ENCODE measurements at places on chromosomes 5 and 9.

GRCh38 chr5:21688655-21689054 is 1164.5 kb downstream of the CDH12 start:
- DNase-seq, result no peak

DNA sequence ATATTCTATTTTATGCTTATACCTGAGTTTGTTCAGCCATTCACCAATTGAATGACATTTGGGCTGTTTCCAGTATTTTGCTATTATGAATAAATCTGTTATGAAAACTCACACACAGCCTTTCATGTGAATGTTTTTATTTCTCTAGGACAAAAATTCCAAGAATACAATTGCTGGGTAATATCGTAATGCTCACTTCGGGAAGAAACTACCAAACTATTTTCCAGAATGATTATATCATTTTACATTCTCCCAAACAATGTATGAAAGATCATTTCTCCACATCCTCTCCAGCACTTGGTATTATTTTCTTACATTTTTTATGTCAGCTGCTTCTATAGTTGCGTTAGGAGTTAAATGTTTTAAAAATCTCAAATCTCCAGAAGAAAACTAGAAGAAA is 58.3 kb upstream of the LHFPL2 start:
- DNase-seq, result no peak

- peak; percentile 15 for DNase-seq
These were observed 83.7 kb downstream of the ADAMTS2 start for GRCh38 chr5:179261301-179262125.

- DNase-seq, result no peak
These were observed 305.0 kb downstream of the MRPS30 start for GRCh38 chr5:45113726-45114125.

DNA sequence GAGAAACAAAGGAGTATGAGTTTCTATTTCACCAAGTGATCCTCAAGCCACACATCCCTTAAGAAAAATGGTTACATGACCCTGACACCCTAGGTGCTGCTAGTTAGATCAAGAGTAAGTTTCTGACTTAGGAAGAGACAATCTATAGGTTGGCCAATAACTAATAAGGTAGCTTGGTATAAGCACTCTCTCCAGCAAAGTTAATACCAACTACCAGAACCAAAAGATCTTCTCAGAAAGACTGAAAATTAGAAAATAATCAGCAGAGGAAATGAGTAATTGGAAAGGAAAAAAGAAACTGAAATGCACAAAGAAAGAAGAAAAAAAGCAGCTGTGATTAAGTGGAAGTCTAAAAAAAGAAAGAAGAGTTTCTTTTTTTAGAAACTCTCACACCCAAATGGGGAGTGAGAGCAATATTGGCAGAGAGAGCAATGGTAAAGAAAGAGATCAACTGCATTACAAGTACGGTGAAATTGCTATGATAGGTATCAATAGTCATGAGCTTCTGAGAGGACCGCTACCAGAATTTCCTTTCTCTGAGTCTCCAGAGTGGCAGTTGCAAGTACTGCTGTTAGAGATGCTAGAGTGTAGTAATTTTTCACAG is 195.5 kb downstream of the TMEM167A start:
- DNase-seq, result no peak
